Right atrium auricular region (tissue), 2 donors: ENCODE measurements at places on chromosomes 1 and 21.

DNA sequence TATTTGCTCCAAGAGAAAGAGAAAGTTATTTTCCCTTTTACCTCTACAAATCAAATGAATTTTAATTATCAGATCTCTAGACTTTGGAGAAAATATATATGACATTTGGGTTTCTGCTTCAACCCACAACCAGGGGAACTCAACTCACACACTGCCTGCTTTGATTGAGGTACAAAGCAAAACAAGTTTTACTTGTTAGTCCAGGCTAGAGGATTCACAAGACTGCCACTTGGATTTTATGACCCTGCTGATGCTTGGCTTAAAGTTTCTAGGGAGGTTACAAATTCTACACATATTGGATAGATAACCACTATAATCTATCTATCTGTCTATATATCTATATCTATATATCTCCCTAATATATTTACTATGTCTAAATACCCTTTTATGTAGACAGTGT is 467.3 kb upstream of the RGS18 start:
- no peaks in the 10 kb centered on the region for H3K36me3 ChIP-seq
- no peak overlapping the region for H3K27ac ChIP-seq
- no peak overlapping the region for H3K4me3 ChIP-seq
- H3K4me1 ChIP-seq = no peaks in the 10 kb centered on the region
- no peaks in the 10 kb centered on the region for H3K27me3 ChIP-seq

- no peak for DNase-seq
- no peaks in the 10 kb centered on the region for H3K27me3 ChIP-seq
- no peaks in the 10 kb centered on the region for H3K4me1 ChIP-seq
- H3K36me3 ChIP-seq = no peaks in the 10 kb centered on the region
- H3K27ac ChIP-seq = no peak overlapping the region
Measured at GRCh38 chr1:116605315-116605714, 34.5 kb upstream of the CD58 start.

DNA sequence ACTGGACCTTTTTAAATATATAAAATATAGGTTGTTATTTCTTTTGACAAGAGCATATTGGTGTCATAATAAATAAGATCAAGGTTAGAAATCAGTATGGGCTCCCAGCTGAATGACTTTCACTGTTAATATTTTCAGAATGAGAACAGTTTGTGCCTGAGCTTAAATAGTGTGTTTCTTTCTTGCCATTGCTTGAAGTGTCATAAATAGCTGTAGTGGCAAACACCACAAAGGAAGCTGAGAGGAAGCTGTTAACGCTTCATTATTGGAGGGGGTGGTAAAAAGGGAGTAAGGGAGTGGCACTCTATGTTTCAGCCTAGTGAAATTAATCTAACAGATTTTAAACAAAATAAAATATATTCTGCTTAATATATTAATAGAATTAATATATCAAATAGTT is 1089.8 kb upstream of the NCAM2 start:
- DNase-seq = no peak
- no peak overlapping the region for H3K4me3 ChIP-seq
- no peak overlapping the region for H3K27ac ChIP-seq
- H3K4me1 ChIP-seq = no peaks in the 10 kb centered on the region
- no peaks in the 10 kb centered on the region for H3K36me3 ChIP-seq

DNA sequence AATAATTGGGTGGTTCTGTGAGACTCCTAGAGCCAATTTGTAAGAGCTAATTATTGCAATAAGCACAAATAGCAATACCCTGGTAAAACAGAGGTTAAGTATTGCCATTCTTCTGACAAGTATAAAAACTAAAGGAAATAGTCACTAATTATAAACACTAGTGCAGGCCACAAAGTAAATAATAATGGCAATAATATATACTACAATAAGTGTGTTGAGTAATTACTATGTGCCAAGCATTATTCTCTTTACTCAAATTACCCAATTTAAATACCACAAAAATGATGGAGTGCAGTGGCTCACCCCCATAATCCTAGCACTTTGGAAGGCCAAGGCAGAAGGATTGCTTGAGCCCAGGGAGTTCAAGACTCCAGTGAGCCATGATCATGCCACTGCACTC is 15.3 kb downstream of the ZMYM6 start:
- H3K4me1 ChIP-seq = no peaks in the 10 kb centered on the region
- H3K36me3 ChIP-seq = peaks cover 35% of the 10 kb centered on the region
- no peak overlapping the region for H3K4me3 ChIP-seq
- no peaks in the 10 kb centered on the region for H3K27me3 ChIP-seq
- DNase-seq = no peak

GRCh38 chr1:16921391-16922185 is at the start of gene CROCC:
TSS of gene CROCC (plus strand) at chr1:16921931. CDS start at chr1:16922019, 88 bp downstream.
- H3K27ac ChIP-seq = no peak within 1 kb of the TSS
- no peak for DNase-seq
- H3K36me3 ChIP-seq = no peaks in the 10 kb centered on the region
- H3K27me3 ChIP-seq = no peaks in the 10 kb centered on the region
- H3K4me1 ChIP-seq = no peaks in the 10 kb centered on the region

GRCh38 chr1:232581932-232582331 is 48.0 kb downstream of the SIPA1L2 start:
- no peaks in the 10 kb centered on the region for H3K27me3 ChIP-seq
- H3K27ac ChIP-seq = no peak overlapping the region
- H3K4me3 ChIP-seq = no peak overlapping the region
- H3K36me3 ChIP-seq = no peaks in the 10 kb centered on the region
- peaks cover under 1% of the 10 kb centered on the region for H3K4me1 ChIP-seq

DNA sequence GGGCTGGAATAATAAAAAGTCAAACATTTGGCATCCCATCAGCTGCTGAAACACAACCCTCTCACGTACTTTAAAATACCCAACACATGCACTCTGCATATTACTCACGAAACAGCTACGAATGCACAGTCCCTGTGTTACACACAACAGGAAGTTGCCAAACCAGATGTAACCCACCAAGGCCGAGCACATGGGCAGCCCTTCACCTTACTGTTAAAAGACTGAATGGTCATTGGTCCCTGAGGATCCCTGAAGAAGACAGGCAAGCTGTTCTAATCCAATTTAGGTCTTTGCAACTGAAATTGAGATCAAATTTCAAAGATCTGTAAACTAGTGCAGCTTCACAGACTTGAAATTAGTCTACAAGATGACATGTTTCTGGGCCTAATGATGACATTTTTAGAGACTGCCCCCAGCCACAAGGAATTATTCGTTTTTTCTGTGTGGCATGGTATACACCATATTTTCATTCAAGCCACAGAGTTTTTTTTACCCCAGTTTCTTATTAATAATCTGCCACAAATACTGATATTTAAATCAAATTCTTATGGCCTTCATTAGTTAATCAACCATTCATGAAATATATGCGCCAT is 25.6 kb upstream of the IER5 start:
- no peak overlapping the region for H3K4me3 ChIP-seq
- H3K27ac ChIP-seq = peak overlapping the region; percentile 55
- H3K27me3 ChIP-seq = no peaks in the 10 kb centered on the region
- no peaks in the 10 kb centered on the region for H3K36me3 ChIP-seq

DNA sequence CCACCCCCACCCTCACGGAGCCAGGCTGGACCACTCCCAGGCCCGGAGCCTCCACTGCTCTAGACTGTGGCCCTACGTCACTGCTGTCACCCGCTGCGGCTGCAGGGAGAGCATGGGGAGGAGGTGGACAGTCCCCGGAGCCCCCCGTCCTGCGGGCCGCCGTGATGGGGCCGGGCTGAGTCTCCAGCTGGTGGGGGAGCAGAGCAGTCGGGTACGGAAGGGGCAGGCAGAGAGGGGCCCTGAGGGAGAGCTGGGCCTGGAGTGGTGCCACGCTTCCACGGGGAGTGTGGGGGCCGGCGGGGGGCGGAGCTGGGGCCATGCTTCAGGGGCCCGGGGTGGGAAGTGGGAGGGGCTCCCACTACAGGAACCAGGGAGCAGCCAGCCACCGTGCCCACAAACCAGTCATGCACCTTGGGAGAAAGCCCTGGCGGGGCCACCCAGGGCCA is 98.9 kb upstream of the KCNK1 start:
- H3K36me3 ChIP-seq = no peaks in the 10 kb centered on the region
- H3K27me3 ChIP-seq = no peaks in the 10 kb centered on the region
- DNase-seq = no peak
- no peak overlapping the region for H3K27ac ChIP-seq
- no peaks in the 10 kb centered on the region for H3K4me1 ChIP-seq

DNA sequence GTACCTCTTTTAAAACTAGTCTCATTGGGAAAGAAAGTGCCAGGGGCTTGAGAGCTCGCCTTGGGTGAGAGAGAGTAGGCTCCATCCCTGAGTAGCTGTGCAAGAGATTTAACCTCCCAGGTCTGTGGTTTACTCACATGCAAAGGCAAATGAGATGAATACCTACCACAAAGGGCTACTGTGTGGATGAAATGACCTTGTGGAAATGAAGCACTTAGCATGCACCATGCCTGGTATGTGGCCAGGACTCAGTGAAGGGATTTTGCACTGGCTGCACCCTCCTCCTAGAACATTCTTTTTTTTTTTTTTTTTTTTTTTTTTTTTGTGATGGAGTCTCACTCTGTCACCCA is 120.3 kb downstream of the PROX1 start:
- H3K4me1 ChIP-seq = no peaks in the 10 kb centered on the region
- no peaks in the 10 kb centered on the region for H3K36me3 ChIP-seq
- H3K27ac ChIP-seq = peak overlapping the region; percentile 70
- DNase-seq = no peak
- H3K27me3 ChIP-seq = no peaks in the 10 kb centered on the region
- no peak overlapping the region for H3K4me3 ChIP-seq

DNA sequence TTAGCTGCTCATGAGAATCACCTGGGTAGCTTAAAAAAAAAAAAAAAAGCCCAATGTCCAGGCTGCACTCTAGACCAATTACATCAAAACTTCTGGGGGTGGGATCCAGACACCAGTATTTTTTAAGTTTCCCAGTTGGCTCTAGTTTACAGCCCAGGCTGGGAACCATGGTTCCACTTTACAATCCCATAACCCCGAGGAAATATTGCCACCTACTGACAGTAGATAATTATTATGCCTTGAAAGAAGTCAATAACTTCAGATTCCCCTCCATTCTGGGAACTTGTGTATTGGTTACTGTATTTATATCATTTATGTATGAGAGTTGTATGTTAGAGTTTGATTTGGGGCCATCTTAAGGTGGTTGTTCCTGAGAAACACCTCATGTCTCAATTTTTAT is 100.2 kb downstream of the SPATA46 start:
- no peaks in the 10 kb centered on the region for H3K36me3 ChIP-seq
- H3K4me3 ChIP-seq = no peak overlapping the region
- H3K27ac ChIP-seq = no peak overlapping the region
- no peak for DNase-seq
- H3K27me3 ChIP-seq = no peaks in the 10 kb centered on the region
- no peaks in the 10 kb centered on the region for H3K4me1 ChIP-seq

GRCh38 chr1:54645806-54646676 is 4.5 kb downstream of the MROH7 start:
- H3K36me3 ChIP-seq = no peaks in the 10 kb centered on the region
- H3K4me3 ChIP-seq = no peak overlapping the region
- peak overlapping the region; percentile 70 for H3K27ac ChIP-seq
- no peak for DNase-seq

DNA sequence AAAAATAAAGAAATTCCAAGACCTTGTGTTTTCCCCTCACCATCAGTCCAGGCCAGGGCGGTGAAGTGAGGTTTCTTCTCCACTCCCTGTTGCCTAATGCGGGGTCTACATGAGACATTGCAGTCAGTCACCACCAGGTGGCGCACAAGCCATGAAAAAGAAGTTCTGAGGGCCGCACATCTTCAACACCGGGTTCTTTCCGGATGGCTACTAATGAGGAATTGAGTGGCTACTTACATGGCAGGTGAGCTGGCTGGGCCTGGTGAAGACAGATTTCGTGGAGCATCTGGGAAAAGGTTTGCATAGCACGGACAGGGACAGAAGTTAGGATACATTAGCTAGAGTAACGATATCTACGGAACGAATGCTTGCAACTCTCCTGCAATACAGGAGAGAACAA is 15.8 kb upstream of the S100A11 start:
- DNase-seq = peak; percentile 93
- H3K27me3 ChIP-seq = no peaks in the 10 kb centered on the region
- no peaks in the 10 kb centered on the region for H3K36me3 ChIP-seq
- H3K4me3 ChIP-seq = no peak overlapping the region
- peaks cover 4% of the 10 kb centered on the region for H3K4me1 ChIP-seq

DNA sequence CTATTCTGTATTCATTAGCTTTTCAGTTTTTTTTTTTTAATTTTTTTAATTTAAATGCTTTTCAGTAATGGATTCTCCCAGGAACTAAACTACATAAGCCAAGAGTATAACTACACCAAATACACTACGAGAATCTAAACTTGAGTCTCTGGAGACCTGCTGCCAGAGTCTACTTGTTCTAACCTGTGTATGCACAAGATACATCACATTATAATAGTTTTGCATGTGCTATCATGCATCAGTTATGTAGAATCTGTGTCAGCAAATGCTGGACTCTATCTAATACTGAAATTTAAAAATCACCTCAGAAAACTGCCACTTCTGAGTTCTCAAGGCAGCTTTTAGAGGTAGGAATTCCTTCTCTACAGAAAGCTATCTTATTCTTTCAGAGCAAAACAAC is 146.3 kb upstream of the GREM2 start:
- H3K27me3 ChIP-seq = no peaks in the 10 kb centered on the region
- no peak overlapping the region for H3K4me3 ChIP-seq
- no peaks in the 10 kb centered on the region for H3K4me1 ChIP-seq
- no peak for DNase-seq
- no peaks in the 10 kb centered on the region for H3K36me3 ChIP-seq
- H3K27ac ChIP-seq = no peak overlapping the region

DNA sequence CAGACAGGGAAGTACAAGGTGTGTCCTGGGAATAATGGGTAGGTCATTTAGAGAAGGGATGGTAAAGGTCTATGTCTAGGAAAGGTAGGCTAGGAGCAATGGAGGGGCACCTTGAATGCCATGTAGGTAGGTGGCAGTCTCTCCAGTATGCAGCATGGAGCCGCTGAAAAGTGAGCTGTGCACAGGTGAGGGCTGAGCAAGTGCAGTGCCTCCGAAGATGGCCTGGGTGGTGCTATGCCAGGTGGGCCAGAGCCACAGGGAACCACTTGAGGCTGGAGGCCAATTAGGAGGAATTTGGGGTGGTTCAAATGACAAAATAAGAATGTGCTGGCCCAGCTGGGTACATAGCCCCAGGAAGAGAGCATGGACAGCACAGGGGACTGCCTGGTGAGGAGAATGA is 25.0 kb downstream of the RNU5D-1 start:
- no peaks in the 10 kb centered on the region for H3K4me1 ChIP-seq
- H3K36me3 ChIP-seq = no peaks in the 10 kb centered on the region
- DNase-seq = no peak
- no peak overlapping the region for H3K27ac ChIP-seq
- no peak overlapping the region for H3K4me3 ChIP-seq
- H3K27me3 ChIP-seq = no peaks in the 10 kb centered on the region

- no peak for DNase-seq
- H3K4me1 ChIP-seq = no peaks in the 10 kb centered on the region
- H3K36me3 ChIP-seq = peaks cover 5% of the 10 kb centered on the region
- no peaks in the 10 kb centered on the region for H3K27me3 ChIP-seq
Measured at GRCh38 chr1:185157599-185158412, 839 bp downstream of the SWT1 start.
